Activated CD4-positive, CD25-positive, alpha-beta regulatory T cell treated with anti-CD3 and anti-CD28 coated beads, Interleukin-2, amount 50 U/mL, for 24 hours (primary cell): ENCODE measurements at places on chromosomes 6 and 20.
A peak's percentile ranks its signal among the peaks of the same experiment; 100 is the strongest.

GRCh38 chr20:4101271-4101670, 85.9 kb upstream of the RNF24 start:
- no peak for ATAC-seq

GRCh38 chr20:47861116-47861515, 75.8 kb upstream of the SULF2 start:
- ATAC-seq: no peak

GRCh38 chr6:4017834-4018170, 61.1 kb downstream of the FAM217A start:
- ATAC-seq: no peak

GRCh38 chr6:498795-499231, 107.3 kb downstream of the IRF4 start:
- peak; percentile 63 for ATAC-seq

- no peak for ATAC-seq
Observed at GRCh38 chr20:1800777-1801176, 94.4 kb upstream of the SIRPA start.

GRCh38 chr6:154994836-154995253, 270 bp upstream of the TIAM2 start:
- ATAC-seq: no peak
